ENCODE measurements at places on chromosomes 3 and 15. TPM values are rescaled to one million over a fixed set of nuclear protein-coding genes. Genes with fewer than 3 reads are reported as not detected.

DNA sequence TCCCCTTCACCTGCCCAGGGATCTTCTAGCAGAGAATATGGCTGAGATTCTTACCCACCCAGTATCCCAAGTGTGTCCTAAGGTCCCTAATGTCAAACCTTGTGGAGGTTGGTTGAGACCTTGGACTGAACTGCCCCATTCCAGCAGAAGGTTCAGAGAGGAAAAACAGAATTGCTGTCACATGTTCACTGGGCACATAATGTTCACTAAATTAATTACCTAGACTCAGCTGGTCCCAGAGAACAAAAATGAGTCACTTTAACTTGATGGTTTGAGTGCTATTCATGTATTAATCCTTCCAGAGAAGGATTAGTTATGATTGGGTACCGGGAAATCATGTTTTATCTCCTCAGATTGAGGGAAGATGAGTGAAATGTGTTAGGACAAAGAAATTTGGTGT, 171.3 kb upstream of the GADL1 start:
- no peak for DNase-seq
- H3K36me3 ChIP-seq: no peaks in the 10 kb centered on the region
- no peak overlapping the region for H3K4me3 ChIP-seq

DNA sequence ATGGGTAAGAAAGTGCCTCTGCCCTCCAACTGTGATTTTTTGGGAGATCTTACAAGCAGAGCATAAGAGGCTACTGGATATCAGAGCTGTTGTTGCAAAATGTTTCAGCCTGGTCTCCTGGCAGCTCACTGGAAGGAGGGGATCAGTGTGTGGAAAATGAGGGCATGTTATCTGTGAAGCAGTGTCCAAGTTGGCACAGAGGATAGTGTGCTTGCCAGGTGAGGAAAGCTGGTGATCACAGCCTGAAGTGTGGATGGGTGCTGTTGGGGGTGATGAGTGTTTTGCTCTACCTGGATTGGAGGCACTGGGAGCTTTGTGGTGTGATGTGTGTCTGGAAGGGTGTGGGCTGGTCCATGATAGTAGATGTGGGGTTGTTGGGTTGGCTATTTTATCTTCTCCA, 69.3 kb downstream of the MCTP2 start:
- no peaks in the 10 kb centered on the region for H3K36me3 ChIP-seq
- no peak overlapping the region for H3K27ac ChIP-seq
- H3K4me3 ChIP-seq: no peak overlapping the region

DNA sequence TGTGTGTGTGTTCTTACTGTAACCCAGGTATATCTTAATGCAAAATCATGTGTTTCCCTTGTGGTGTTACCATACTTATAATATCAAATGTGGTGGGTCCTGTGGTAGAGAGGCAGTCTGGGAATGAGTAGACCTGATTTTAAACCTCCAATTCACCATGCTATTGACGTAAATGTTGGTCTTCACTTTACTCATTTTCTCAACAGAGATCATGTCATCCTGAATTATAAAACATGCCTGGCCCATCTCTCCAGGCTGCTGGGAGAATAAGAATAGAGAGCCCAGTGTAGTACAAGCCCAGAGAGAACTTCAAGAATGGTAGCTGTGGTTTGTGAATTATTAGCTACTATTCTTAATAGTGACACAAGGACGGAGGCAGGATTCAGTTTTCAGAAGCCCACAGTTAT, 88.1 kb downstream of the MBNL1 start:
- H3K27ac ChIP-seq: no peak overlapping the region
- H3K4me1 ChIP-seq: peaks cover 48% of the 10 kb centered on the region
- no peaks in the 10 kb centered on the region for H3K27me3 ChIP-seq
- H3K4me3 ChIP-seq: no peak overlapping the region

DNA sequence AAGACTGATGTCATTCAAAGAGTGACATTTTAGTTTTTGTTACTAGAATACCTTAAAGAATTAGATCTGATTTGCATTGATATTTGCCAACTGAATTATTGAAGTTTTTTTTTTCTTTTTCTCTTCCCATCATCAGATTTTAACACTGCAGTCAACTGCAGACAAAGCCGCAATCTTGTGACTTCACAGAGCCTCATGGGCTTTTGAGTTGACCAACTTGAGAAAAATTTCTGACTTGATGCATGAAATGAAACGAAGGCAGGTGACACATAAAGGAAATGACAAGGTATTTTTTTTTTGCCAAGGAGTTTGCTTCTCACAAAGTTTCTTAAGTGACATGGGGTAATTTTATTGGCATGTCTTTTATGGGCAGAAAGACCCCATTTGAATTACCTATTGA, 383.7 kb downstream of the GAP43 start:
- H3K27me3 ChIP-seq: no peaks in the 10 kb centered on the region
- H3K27ac ChIP-seq: no peak overlapping the region
- H3K36me3 ChIP-seq: no peaks in the 10 kb centered on the region

GRCh38 chr3:184568924-184569829, 7.6 kb downstream of the EPHB3 start:
- peak; percentile 14 for DNase-seq
- no peaks in the 10 kb centered on the region for H3K4me1 ChIP-seq
- H3K27ac ChIP-seq: no peak overlapping the region

The SLC38A3 gene
- polyA plus RNA-seq: 0.94 TPM

The C15orf62 gene
- 0.12 TPM for polyA plus RNA-seq

GRCh38 chr3:111917300-111917699, 58.2 kb downstream of the PHLDB2 start:
- peak; percentile 88 for DNase-seq
- H3K4me3 ChIP-seq: no peak overlapping the region
- H3K36me3 ChIP-seq: peaks cover 24% of the 10 kb centered on the region
- peaks cover 35% of the 10 kb centered on the region for H3K4me1 ChIP-seq
- peak overlapping the region; percentile 91 for H3K27ac ChIP-seq
- H3K27me3 ChIP-seq: no peaks in the 10 kb centered on the region

- no peaks in the 10 kb centered on the region for H3K27me3 ChIP-seq
- H3K36me3 ChIP-seq: no peaks in the 10 kb centered on the region
- no peak overlapping the region for H3K27ac ChIP-seq
- no peak for DNase-seq
- H3K4me3 ChIP-seq: no peak overlapping the region
Observed at GRCh38 chr3:23817508-23818223, 11.9 kb downstream of the UBE2E1 start.

GRCh38 chr3:70108072-70108471, 108.5 kb downstream of the SAMMSON start:
- H3K4me1 ChIP-seq: peaks cover 11% of the 10 kb centered on the region
- H3K27me3 ChIP-seq: no peaks in the 10 kb centered on the region
- no peaks in the 10 kb centered on the region for H3K36me3 ChIP-seq
- no peak overlapping the region for H3K4me3 ChIP-seq
- no peak overlapping the region for H3K27ac ChIP-seq
- DNase-seq: no peak

DNA sequence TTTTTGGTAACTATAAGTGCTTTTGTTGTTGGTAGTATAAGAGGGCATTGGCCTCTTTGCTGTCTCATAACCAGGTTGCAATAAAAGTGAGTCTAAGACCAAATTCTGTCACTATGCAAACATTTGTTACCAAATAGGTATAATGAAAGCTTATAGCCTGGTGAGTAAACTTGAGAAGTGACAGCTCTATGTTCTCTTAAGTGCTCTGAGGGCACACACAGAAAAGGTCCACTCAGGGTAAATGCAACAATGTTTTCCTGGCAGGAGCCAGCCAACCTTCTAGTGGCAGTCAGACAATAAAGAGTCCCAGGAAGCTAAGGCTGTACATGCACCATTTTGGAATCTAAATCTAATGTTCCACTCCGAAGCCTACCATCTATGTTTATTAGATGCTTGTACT, 262.1 kb upstream of the TGFBR2 start:
- H3K36me3 ChIP-seq: no peaks in the 10 kb centered on the region
- H3K4me3 ChIP-seq: no peak overlapping the region
- peak overlapping the region; percentile 98 for H3K27ac ChIP-seq
- peak; percentile 42 for DNase-seq
- H3K4me1 ChIP-seq: peaks cover 80% of the 10 kb centered on the region

DNA sequence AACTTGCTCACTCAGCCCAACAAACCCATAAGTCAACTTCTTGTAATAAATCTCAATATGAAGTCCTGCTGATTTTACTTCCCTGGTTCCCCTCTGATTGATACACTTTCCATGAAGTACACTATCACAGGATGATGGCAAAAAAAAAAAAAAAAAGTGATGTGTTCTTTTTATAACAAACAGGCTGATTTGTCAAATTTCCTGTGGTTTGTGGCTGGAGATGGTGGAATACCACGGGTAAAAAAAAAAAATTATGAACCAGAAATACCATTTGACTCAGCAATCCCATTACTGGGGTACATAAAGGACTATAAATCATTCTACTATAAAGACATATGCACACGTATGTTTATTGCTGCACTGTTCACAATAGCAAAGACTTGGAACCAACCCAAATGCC, 10.7 kb upstream of the SERPINI2 start:
- no peaks in the 10 kb centered on the region for H3K27me3 ChIP-seq
- H3K36me3 ChIP-seq: no peaks in the 10 kb centered on the region
- no peak for DNase-seq
- no peaks in the 10 kb centered on the region for H3K4me1 ChIP-seq
- no peak overlapping the region for H3K27ac ChIP-seq

The SOX2 gene
- 0.23 TPM for polyA plus RNA-seq

The KNG1 gene
- not detected for polyA plus RNA-seq

The NR2E3 gene
- polyA plus RNA-seq: 0.04 TPM

GRCh38 chr3:129783470-129783869, 110.0 kb downstream of the TMCC1 start:
- H3K4me1 ChIP-seq: no peaks in the 10 kb centered on the region
- DNase-seq: no peak
- no peaks in the 10 kb centered on the region for H3K27me3 ChIP-seq
- no peak overlapping the region for H3K4me3 ChIP-seq
- no peaks in the 10 kb centered on the region for H3K36me3 ChIP-seq

DNA sequence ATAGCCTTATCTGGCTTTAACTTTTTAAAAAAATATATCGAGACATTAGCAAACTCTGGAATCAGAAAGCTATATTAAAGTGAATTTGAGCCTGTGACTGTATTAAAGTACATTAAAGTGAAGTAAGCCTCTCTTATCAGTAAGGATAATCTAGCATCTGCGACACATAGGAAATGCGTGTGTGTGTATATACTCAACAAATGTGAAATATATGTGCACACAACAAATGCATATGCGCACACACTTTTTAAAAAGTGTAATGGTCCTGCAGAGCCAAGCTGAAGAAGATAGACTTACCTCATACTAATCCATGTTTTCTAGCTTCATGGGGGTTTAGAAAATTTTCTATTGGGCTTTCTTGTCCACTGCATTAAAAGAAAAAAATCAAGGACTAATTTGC, 437.1 kb downstream of the ZIC1 start:
- no peak overlapping the region for H3K4me3 ChIP-seq
- no peaks in the 10 kb centered on the region for H3K4me1 ChIP-seq
- DNase-seq: no peak
- H3K36me3 ChIP-seq: no peaks in the 10 kb centered on the region

GRCh38 chr3:45741742-45742460, 52.7 kb downstream of the SACM1L start:
- DNase-seq: no peak
- no peaks in the 10 kb centered on the region for H3K27me3 ChIP-seq
- no peaks in the 10 kb centered on the region for H3K4me1 ChIP-seq

The TTLL13 gene
- polyA plus RNA-seq: 0.04 TPM

The UROC1 gene
- not detected for polyA plus RNA-seq

The SLC41A3 gene
- 129 TPM for polyA plus RNA-seq

DNA sequence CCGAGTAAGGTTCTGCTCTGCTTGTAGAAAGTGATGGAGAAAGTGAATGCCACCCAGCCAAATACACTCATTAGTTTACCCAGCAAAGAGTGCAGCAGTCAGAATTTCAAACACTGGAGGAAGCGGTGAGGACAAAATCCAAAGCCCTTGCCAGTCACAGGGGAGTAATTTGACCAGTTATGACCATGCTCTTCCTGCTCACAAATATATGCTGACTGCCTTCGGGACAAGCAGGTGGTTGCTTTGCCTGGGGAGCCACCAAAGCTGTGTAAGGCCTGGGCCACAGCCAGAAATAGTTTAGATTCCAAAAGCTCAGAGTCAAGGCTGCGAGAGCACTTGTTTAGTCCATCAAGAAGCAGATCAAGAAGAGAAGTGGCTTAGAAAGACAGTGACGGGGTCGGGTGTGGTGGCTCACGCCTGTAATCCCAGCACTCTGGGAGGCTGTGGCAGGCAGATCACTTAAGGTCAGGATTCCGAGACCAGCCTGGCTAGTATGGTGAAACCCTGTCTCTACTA, 51.0 kb upstream of the ATP13A3 start:
- H3K4me3 ChIP-seq: no peak overlapping the region
- H3K4me1 ChIP-seq: peaks cover 14% of the 10 kb centered on the region
- DNase-seq: peak; percentile 67
- no peaks in the 10 kb centered on the region for H3K36me3 ChIP-seq

GRCh38 chr3:36519682-36520081, 139.4 kb downstream of the STAC start:
- no peak overlapping the region for H3K4me3 ChIP-seq
- no peaks in the 10 kb centered on the region for H3K4me1 ChIP-seq
- H3K36me3 ChIP-seq: no peaks in the 10 kb centered on the region
- no peak overlapping the region for H3K27ac ChIP-seq
- DNase-seq: no peak
- no peaks in the 10 kb centered on the region for H3K27me3 ChIP-seq

DNA sequence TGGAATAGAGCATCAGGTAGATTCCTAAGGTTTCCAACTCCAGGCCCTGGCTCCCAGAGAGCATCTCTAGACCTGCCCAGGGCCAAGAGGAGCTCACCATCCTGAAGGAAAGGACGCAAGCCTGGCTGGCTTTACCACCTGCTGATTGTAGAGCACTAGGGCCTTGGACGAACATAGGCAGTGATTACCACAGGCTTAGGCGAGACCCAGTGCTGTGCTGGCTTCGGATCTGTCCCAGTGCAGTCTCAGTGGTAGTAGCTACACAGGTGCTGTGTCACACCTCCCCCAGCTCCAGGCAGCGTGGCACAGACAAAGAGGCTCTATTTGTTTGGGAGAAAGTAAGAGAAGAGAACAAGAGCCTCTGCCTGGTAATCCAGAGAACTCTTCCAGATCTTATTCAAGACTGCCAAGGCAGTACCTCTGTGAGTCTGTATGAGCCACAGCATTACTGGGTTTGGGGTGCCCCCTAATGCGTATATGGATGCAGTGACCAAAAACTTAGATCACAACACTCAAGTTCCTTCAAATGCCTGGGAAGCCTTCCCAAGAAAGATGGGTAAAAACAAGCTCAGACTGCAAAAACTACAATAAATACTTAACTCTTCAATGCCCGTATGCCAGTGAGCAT, 25.4 kb downstream of the ISG20 start:
- H3K4me3 ChIP-seq: no peak overlapping the region
- peaks cover 8% of the 10 kb centered on the region for H3K4me1 ChIP-seq
- H3K36me3 ChIP-seq: no peaks in the 10 kb centered on the region
- no peak overlapping the region for H3K27ac ChIP-seq
- peak; percentile 34 for DNase-seq

The SLC28A1 gene
- not detected for polyA plus RNA-seq

DNA sequence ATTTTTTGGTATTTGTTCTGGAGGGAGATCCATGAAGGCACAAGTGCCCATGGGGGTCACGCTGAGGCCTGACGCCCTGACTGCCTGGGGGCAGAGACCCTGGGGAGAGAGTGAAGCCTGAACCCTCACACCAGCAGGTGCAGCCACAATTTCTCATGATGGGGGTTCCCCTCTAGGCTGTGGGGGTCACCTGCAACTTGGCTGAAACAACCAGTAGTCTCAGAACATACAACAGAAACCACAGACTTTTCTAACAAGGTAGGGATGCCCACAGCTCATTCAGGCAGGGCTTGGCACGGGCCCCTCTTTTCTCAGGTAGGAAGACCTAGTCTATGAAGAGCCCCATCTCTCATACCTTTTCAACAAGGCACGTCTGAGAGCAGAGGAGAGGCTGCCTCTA, 245.1 kb downstream of the ADAMTS17 start:
- no peaks in the 10 kb centered on the region for H3K4me1 ChIP-seq
- no peak for DNase-seq
- no peak overlapping the region for H3K4me3 ChIP-seq

The NFKBIZ gene
- polyA plus RNA-seq: 16.7 TPM
